ENCODE measurements at places on chromosomes 13 and 19.

- no peak for DNase-seq
These were observed 2.2 kb downstream of the FCER2 start for GRCh38 chr19:7699417-7700401.

GRCh38 chr19:33728141-33728540 lies 68.5 kb upstream of the KCTD15 start:
- DNase-seq = no peak

DNA sequence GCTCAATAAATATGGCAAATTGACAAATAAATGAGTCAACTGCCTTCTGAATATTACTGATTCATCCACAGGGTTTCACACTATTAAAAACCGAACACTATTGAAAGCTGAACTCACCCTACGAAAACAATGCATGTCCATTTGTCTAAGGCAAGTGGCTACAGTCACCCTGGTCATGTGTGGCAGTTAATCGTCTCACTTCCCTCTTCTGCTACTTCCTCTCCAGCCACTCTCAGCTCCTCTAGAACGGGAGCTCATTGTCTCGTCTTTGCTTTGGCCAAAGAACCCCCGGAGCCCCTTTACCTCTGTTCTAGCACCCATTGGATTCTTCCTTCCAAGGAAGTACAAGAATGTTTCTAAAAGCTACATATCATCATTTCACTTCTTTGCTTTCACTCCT lies 74.4 kb upstream of the ZNF599 start:
- no peak for DNase-seq

- DNase-seq = no peak
These were observed 77.2 kb downstream of the ABCC4 start for GRCh38 chr13:95224064-95224463.

DNA sequence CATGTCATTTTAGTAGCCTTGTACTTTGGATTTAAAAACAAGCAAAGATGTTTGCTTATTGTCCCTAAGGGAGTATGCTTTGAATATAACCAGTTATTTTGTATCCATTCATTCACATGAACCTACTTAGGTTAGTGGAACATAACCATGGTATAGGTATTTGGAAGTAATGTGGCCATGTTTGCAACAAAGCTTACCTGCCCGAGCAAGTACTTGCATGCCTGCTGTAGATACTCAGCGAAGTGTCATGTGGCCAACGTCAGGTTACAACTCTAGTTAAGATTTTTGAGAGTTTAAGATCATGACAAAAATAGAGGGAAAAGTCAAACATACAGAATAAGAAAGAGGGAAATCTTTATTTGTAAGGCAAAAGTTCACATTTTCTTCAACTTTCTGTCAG lies 57.2 kb downstream of the COG6 start:
- DNase-seq = no peak

- DNase-seq = no peak
These were observed 234.9 kb upstream of the GPC6 start for GRCh38 chr13:92991692-92992091.

DNA sequence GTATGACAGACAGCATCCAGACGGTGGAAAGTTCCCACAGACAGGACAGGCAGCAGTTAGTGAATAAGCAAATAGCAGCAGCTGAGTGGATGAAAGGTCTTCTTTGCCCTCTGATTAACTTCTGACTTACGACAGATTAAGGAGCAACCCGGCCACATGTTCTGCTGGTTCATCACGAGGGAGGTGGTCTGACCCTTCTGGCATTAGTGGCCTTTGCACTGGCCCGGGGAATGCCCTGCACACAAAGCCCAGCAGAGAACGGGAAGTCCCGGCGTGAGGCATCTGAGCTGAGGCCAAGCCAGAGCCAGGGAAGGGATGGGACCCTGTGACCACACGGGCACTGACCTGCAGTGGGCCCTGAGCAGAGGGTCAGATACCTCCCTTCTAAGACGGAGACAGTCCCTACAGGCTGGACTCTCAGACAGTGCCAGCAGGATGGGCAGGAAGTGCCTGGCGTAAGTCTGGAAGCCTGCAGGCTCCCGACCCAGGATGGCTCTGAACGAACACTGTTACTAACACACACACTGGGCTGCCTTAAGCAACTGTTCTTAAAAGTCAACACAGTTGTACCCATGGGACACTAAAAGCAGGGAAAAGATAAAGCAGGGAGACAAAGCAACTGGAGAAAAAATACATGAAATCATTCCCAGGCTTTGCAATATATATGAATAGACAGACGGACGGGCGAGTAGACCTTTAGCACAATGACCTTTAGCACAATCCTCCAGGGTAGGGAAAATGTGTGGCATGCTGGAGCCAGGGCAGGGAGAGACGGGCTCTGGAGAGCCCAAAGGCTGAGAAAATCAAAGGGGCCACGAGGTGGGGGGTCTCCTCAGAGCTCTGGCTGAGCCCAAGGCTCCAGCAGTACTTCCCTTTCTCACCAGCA lies 6.3 kb downstream of the C19orf12 start:
- peak; percentile 93 for DNase-seq

- DNase-seq = no peak
These were observed 7.0 kb downstream of the PLVAP start for GRCh38 chr19:17370026-17370587.

DNA sequence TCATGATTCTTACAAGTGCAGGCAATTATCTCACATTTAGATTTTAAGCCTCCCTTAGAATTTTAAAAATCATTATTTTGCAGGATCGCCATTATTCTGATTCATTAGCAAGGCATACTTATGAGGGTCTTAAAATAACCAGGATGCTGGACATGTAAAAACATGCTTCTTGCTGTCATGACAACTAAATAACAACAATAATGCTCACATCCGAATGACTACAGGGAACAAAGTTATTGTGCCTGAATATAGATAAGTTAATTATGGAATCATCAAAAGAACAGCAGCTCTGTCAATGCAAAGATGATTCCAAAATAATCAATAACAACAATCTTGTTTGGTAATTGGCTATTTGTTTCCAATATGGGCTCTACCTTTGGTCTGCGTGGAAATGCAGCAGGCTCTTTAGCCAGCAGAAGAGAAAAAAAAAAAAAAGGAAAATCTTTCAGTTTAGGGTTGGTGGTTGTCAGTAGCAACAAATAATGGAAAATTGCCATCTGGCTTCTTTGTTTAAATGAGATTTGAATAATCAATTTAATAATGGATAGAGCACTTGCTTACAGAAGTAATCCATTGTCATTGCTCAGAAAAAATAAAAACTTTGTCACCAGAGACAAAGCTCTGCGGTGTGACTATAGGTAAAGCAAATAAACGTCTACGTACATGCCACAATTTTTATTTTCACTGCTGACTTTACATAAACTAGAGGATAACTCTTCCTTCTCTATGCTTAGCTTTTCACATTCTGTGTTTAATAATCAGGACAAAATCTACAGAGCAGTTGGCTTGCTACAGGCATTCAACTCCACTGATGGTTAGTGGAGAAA lies 468.9 kb upstream of the TSHZ3 start:
- DNase-seq = no peak

DNA sequence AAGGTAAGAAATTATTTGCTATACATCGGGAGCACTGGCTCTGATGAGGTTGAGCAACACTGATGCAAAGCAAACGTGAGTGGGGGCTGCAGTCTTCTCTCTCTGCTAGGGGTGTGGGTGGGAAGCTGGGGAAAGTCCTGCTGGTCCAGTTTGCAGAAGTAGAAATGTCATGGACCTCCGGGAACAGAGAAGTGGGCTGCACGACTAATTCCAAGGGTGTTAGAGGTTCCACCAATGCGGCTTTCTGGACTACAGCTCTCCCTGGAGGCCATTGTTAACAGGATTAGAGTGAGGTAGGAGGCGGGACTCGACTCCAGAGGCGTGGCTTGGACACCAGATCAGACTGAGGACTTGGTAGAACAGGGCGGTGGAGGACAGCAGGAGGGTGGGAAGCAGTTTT lies 5.7 kb upstream of the FBXO27 start:
- DNase-seq = no peak

DNA sequence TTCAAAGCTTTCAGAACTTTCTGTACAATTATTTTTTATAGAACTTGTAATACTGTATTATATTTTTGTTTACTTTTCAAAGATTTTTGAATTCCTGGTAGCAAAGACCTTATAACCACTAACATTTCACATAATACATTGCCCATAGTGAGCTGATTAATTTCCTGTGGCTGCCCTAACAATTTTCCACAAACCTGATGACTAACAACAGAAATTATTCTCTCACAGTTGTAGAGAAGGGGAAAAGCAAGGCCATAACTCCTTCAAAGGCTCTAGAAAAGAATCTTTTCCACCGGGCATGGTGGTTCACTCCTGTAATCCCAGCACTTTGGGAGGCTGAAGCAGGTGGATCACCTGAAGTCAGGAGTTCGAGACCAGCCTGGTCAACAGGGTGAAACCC lies 19.1 kb downstream of the KLF12 start:
- no peak for DNase-seq

DNA sequence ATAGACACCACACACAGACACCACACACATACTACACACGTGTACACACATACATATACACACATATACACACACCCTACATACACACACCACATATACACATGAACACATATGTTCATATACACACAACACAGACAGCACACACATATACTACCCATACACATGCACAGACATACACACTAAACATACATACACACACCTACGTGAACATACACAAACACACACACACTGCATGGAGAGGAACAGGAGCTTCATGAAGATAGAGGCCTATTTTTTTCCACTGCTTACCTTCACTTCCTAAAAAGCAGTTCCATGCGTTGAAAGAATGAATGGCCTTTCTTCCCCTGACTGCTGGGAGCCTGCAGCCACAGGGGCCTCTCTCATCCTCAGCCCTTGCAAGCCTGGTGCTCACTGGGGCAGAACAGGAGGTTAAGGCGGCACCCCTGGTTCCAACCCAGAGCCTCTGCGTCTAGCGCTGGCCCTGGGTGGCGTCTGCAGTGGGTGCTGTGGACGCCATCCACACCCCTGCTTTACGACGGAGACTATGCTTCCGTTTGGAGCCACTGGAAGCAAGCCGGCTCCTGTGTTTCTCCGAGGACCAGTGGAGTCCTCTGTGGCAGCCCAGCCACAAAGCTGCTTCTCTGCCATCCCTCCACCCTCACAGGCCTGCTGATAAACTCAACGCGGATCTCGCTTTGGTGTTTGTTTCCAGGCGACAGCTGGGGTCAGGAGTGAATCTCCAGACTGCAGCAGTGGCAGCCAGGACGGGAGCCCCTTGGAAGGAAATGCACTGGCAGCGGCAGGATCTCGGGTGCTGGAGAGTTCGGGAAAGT lies 1.9 kb upstream of the RASA3 start:
- DNase-seq = no peak

GRCh38 chr13:22320991-22321390 lies 650.1 kb downstream of the FGF9 start:
- DNase-seq = no peak

DNA sequence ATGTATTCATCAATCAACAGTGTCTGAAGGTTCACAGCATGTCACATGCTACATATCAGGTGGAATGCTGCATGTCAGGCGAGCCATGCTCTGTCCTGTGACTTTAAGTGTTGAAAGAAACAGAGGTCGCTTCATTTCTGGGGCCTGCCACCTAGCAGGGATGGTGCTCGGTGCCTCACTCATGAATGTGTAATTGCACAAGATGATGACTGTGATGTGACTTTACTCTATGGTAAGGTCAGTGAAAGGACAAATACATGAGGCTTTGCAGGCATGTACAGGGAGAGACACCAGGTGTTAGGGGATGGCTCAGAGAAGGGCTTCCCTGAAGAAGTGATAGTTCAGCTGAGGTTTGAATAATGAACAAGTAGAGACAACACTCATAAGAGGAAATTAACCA lies 66.7 kb downstream of the FRY start:
- no peak for DNase-seq

GRCh38 chr13:33362986-33363727 lies 77.6 kb upstream of the STARD13 start:
- no peak for DNase-seq

DNA sequence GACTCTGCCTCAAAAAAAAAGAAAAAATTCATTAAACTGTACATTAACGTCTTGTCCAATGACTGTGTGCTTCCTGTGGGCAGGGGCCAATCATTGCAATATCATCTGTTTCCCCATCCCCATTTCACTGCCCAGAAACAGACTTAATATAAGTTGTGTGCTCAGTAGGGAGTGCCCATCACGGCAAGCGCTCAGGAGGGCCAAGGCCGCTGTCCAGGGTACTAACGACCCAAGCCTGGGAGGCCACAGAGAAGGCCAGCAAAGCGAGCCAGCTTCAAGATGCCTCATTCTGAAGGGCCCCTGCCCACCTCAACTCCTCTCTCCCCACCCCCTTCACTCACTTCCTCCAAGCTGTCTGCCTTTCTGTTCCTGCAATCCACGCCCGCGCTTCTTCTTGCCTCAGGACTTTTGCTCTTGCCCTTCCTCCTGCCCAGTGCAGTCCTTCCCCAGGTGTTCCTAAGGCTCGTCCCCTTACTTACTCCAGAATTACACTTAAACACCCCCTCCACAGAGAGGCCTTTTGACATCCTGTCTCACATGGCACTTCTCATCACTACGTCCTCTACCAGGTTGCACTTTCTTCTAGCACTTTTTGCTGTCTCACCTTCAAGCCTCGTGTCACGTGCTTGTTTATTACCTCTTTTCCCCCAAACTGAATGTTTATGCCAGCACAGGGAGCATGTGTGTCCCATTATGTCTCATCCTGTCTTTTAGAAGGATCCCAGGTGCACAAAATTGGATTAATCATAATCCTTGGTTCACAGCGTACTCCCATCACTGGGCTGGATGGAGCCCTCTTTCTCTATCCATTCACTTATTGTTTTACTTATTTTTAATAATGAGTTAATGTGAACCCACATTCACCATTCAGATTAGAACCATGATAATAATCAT lies 11.3 kb upstream of the POU2F2 start:
- DNase-seq = no peak

DNA sequence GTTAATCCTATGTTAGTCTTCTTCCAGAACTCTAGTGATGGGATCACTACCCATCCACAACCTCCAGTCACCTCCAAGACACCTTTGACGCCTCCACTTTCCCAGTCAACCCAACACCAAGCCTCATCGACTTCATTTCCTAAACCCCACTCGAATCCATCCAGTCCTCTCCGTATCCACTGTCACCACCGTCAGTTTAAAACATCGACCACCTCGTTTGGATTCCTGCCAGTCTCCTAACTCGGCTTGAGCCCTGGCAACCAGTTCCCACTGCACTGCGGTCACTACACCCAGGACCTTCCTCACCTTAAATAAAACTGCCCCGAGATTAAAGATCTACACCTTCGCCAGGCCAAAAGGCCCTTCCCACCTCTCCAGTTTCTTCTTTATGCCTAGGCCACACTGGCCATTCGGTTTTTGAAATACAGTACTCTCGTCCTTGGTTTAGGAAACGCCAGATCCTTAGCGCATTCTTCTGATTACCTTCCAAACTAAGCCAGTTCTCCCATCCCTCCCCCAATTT lies 1.2 kb downstream of the MTIF3 start:
- DNase-seq = no peak

- no peak for DNase-seq
These were observed 425.1 kb downstream of the EFNB2 start for GRCh38 chr13:106110241-106110855.

- peak; percentile 11 for DNase-seq
These were observed 1.1 kb downstream of the MAB21L1 start for GRCh38 chr13:35475212-35475959.

GRCh38 chr19:45477186-45477585 lies 9.4 kb downstream of the FOSB start:
- DNase-seq = no peak

Data from foreskin melanocyte (primary cell).